ENCODE measurements at places on chromosomes 7 and 10. TPM values are rescaled to one million over a fixed set of nuclear protein-coding genes. Genes with fewer than 3 reads are reported as not detected.

GRCh38 chr7:28921822-28922221 is 36.3 kb downstream of the TRIL start:
- H3K4me3 ChIP-seq, result no peak overlapping the region
- DNase-seq, result peak; percentile 87
- H3K36me3 ChIP-seq, result no peaks in the 10 kb centered on the region
- no peaks in the 10 kb centered on the region for H3K27me3 ChIP-seq
- no peaks in the 10 kb centered on the region for H3K4me1 ChIP-seq
- no peak overlapping the region for H3K27ac ChIP-seq

DNA sequence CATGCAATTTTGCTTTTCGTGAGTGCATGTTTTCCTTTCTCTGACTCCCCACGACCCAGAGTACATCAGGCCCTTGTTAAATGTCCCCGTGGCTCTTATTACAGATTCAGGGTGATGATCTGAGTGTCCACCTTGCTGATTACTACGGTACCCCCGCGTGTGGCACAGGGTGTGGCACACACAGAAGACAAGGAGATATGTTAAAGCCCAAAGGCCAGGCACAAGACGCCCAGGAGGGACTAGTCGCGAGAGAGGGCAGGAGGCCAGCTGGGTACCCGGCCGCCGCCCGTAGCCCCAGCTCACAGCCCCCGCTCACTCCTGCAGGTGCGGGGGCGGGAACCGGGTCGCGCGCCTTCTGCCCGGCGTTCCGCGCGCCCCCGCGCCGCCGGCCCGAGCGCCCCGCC is 281 bp upstream of the EXOC6 start:
- no peaks in the 10 kb centered on the region for H3K27me3 ChIP-seq
- peak overlapping the region; percentile 97 for H3K27ac ChIP-seq
- peak overlapping the region; percentile 99 for H3K4me3 ChIP-seq
- peaks cover 6% of the 10 kb centered on the region for H3K4me1 ChIP-seq
- no peak for DNase-seq

GRCh38 chr7:90706072-90706716 is 110.1 kb downstream of the CDK14 start:
- H3K4me3 ChIP-seq, result no peak overlapping the region
- H3K4me1 ChIP-seq, result peaks cover 23% of the 10 kb centered on the region
- DNase-seq, result no peak
- no peaks in the 10 kb centered on the region for H3K36me3 ChIP-seq
- no peaks in the 10 kb centered on the region for H3K27me3 ChIP-seq
- no peak overlapping the region for H3K27ac ChIP-seq

DNA sequence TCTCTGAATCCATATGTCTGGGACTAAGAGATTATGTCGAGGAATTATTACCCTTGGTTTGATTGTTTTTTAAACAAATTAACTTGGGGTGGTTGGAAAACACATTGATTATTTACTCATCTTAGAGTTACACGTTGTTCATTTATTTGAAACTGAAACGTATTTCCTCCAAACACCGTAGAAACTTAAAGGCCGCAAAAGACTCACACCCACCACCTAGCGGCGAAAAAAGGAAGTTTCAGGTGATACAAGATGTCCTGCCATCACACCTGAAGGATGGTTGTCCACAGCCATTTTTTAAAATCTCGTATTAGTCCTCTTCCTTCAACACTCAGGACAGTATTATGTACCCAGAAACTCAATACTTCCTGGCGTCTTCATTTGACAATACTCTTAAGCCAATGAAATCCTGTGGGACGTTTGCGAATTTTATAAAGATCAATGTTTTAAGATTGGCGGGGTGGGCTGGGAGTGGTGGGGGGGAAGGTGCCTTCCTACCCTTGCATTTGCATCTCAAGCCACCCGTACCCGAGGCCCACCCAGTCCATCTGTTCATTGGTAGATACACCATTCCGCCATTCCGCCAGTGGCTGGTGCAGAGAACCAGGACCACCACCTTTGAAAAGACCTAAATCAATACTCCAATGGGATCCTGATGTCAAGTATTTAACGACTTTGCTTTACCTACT is 1.4 kb upstream of the LCOR start:
- peak; percentile 83 for DNase-seq
- peaks cover 34% of the 10 kb centered on the region for H3K4me1 ChIP-seq
- H3K27me3 ChIP-seq, result no peaks in the 10 kb centered on the region
- no peak overlapping the region for H3K4me3 ChIP-seq

NUDCD3 gene
- 20.4 TPM for total RNA-seq

DNA sequence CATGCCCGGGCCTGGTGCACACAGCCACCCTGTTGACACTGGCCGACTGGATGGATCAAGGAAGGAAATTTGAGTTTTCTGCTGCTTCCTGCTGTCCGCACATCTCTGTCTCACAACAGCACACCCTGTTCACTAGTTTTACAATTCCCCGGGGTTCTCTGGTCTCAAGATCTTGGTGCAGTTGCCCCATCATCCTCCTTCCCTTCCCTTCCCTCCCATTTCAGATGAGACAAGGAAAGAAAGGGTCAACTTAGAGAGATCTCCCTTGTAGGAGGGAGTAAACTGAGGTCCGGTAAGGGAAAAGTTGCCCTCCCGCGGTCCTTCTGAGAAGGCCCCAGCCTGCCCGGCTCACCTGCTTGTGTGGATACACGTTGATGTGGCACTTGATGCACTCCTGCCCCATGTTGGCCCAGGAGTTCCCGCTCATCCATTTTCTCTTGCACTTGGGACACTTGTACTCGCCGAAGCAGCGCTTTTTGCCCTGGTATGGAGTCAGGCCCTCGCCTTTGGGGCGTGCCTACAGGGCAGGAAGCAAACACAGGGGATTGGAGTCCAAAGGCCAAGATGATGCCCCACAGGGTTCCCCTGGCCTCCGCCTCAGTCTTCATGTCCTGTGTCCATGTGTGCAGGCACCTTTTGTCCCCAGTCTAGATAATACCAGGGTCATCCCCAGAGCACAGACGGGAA is 46.8 kb downstream of the PPIF start:
- H3K4me3 ChIP-seq, result no peak overlapping the region
- no peaks in the 10 kb centered on the region for H3K27me3 ChIP-seq
- H3K4me1 ChIP-seq, result peaks cover 20% of the 10 kb centered on the region
- H3K27ac ChIP-seq, result peak overlapping the region; percentile 14
- peaks cover 52% of the 10 kb centered on the region for H3K36me3 ChIP-seq

SEC61G gene
- total RNA-seq, result 204 TPM

FAM25A gene
- total RNA-seq, result not detected

KLF6 gene
- 119 TPM for total RNA-seq

DNA sequence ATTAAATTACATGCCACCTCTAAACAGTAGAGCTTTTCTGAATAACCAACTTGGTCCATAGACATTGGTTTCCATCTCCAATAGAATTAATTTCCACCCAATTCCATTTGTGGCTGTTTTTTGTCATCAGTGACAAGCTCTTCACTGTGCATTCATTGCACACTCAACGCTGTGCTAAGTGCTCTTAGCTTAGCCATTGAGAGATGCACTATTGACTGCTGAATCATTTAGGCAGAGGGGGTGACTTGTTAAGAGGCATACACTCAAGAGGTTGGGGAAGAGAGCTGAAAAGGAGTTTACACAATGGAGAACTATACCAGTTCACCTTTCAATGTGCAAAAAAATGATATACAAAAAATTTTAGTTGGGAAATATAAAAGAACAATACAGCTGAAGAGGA is 31.9 kb upstream of the CBLL1 start:
- H3K27me3 ChIP-seq, result no peaks in the 10 kb centered on the region
- H3K36me3 ChIP-seq, result no peaks in the 10 kb centered on the region
- no peak overlapping the region for H3K27ac ChIP-seq
- no peak overlapping the region for H3K4me3 ChIP-seq
- H3K4me1 ChIP-seq, result no peaks in the 10 kb centered on the region
- no peak for DNase-seq

- no peaks in the 10 kb centered on the region for H3K36me3 ChIP-seq
- no peaks in the 10 kb centered on the region for H3K4me1 ChIP-seq
- no peak overlapping the region for H3K27ac ChIP-seq
- no peak overlapping the region for H3K4me3 ChIP-seq
- no peaks in the 10 kb centered on the region for H3K27me3 ChIP-seq
- DNase-seq, result no peak
Measured at GRCh38 chr10:52993109-52993508, 220.5 kb upstream of the MBL2 start.

DNA sequence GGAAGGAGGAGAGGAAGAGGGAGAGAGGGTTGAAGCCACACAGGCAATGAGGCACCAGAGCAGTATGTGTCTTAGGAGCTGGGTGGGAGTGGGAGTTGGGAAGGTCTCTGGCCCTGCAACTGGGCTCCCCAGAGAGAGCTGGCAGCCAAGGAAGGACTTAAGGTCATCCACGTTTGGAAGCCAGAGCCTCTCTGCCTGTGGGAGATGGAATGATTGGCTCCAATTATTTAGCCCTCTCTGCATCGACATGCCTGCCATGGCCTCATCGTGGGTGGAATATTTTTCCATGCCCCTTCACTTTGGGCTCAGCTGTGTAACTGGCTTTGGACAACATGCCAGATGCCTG is 478.5 kb downstream of the RPS24 start:
- H3K4me1 ChIP-seq, result peaks cover 66% of the 10 kb centered on the region
- H3K4me3 ChIP-seq, result no peak overlapping the region
- DNase-seq, result no peak
- no peaks in the 10 kb centered on the region for H3K27me3 ChIP-seq
- H3K36me3 ChIP-seq, result no peaks in the 10 kb centered on the region

CYP3A4 gene
- total RNA-seq, result not detected
